Mammary epithelial cell (primary cell): ENCODE measurements at places on chromosomes 5 and 9. TPM values are rescaled to one million over a fixed set of nuclear protein-coding genes. Genes with fewer than 3 reads are reported as not detected.

GRCh38 chr5:107184066-107184465 is 486.7 kb downstream of the EFNA5 start:
- no peak for DNase-seq

GRCh38 chr9:135666534-135667462 is 3.7 kb downstream of the LCN9 start:
- no peak for DNase-seq

DNA sequence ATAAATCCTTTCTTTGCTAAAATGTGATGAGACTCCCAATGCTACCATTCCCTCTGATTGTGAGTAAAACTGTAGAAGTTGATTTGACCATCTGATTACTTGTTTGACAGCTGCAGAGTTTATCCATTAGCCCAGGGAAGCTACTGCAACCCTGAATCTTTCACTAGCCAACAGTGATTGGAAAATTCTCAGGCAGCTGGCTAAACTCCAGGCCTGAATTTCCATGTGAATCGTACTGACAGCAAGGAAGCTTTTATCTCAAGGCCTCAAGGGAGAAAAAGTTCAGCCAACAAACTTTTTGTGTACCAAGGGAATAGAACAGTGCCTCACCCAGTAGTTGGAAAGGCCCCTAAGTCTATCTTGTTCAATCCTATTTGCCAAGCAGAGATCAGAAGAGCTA is 246.7 kb upstream of the TRPM3 start:
- DNase-seq: no peak

LCN2 gene
- total RNA-seq: 6.5 TPM

PCDHA1 gene
- not detected for total RNA-seq

DNA sequence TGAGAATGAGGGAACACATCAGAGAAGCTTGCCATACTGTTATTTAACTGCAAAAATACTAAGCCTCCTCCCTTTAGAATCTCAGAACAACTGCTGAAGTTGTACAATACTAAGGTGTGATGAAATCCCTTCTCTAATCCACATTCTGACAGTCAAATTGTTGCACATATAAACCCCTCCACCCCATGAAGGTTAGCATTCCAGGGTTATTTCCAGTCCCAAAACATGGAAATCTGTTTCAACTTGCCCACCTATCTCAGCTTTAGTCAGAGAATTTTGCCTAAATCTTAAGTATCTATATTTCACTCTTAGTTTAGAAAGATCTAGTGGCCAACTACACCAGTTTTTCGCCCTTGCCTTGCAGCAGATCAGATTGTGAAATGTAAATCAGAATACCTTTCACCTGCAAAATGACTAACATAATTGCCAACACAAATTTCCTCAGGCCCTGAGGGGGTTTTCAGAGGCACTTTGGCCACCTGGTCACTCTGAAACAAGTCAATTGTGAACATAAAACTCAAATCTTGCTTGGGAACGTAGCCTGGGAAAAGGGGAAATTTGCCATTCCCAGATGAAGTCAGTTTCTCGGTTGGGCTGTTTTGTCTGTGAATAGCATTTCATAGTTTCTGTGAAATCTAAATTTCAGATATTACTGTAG is 93.9 kb downstream of the EFNA5 start:
- peak; percentile 87 for DNase-seq

- no peak for DNase-seq
These were observed 575.2 kb upstream of the WWC1 start for GRCh38 chr5:167716126-167716775.

ZNF462 gene
- 28.0 TPM for total RNA-seq

RLN2 gene
- not detected for total RNA-seq

DNA sequence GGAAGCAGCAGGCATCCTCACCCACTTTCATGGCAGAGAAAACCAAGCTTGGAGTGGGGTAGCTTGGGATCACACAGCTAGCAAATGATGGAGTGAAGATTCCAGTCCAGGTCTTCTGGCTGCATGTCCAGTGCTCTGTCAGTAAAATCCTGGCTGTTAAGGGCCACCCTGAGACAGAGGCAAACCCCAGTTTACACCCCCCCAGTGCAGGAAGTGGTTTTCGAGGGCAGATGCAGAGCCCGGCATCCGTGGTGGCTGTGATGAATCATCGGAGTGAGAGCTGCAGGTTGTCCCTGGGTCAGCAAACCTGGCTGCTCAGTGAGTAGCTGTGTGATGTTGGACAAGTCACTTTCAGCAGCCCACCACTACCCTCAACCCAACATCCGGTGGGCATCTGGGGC is 115.4 kb downstream of the RGS3 start:
- peak; percentile 96 for DNase-seq

DNA sequence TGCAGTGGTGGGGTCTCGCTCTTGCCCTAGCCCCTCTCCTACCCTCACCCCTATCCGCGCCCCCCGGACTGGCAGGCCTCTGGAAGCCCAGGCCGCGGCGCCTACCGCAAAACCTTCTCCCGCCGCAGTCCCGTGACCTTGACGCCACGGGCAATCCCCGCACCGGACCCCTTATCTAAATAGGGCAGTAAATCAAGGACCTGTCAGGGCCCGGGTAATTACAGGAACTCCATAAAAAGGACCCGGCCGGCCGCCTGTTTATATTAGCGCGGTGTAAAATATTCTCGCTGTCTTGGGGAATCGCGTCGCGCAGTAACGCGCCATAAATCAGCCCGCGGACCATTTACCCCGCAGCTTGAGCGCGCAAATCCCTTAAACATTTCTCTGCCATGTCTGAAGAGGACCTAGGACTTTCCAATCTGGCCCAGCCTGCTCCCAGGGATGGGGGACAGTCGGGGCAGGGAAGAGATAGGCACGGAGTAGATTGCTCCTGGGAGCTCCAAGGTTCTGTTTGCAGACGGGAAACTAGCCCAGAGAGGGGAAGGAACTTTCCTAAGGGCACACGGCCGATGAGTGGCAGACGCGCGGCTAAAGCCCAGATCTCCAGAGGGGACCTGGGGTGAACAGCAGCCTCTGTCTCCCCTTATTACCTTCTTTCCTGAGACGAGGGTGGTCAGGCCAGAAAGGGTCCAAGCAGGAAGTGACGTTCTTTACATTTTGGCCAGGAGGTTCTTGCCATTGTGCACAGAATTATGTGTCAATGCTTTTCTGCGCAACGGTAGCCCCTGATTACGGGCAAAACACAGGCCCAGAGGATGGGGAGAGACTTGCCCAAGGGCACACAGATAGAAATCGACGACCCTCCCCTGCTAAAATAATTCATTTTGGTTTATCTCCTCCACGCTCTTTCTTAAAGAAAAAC is 4.8 kb upstream of the HAND1 start:
- no peak for DNase-seq

- no peak for DNase-seq
These were observed 209.9 kb downstream of the SEMA5A start for GRCh38 chr5:9335754-9336495.

DNA sequence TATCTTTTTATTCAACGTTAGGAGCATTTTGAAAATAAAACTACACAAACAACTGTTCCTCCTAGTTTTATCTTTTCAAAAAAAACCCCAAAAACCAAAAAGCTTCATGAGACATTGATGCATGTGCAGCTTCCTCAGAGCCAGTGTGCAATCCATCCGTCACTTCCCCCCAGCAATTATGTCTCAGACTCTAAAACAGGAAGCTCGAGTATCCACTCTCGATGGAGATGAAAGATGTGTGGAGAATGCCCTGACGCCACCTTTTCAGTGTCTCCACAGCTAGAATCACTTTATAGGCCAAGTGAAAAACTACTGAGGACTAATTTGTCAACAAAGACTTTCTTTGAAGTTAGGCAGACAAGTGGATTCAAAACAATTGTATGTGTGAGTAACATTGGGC is 408.9 kb upstream of the SMARCA2 start:
- no peak for DNase-seq

- no peak for DNase-seq
These were observed 29.9 kb upstream of the MVB12B start for GRCh38 chr9:126296687-126297086.

CBY3 gene
- total RNA-seq: not detected in 2 replicates

SPINK6 gene
- total RNA-seq: 4.3 and 10.8 TPM in 2 replicates

- peak; percentile 21 for DNase-seq
These were observed 191.4 kb downstream of the TMEM167A start for GRCh38 chr5:82885627-82886389.

DNA sequence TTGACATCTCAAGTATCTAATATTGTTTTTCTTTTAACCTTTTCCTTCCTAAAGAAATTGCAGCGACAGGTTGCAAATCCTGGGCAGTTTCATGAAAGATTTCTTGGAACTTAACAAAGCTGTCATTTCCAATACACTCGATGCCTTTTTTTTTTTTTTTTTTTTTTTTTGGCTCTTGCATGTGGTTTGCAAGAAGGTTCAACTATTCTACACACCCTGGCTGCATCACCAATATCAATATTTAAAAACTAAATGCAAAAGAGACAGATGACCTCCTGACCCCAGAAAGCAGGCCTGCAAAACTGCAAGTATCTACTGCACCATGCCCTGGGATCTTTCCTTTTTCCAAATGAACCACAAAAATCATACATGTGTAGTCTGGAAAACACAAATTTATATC is 4.4 kb upstream of the NFIB start:
- DNase-seq: no peak

SOHLH1 gene
- not detected in 2 replicates for total RNA-seq

TMEM161B gene
- 14.4 and 17.3 TPM in 2 replicates for total RNA-seq

GRCh38 chr9:122580360-122580759 is 2.8 kb downstream of the OR1L8 start:
- peak; percentile 55 for DNase-seq

DNA sequence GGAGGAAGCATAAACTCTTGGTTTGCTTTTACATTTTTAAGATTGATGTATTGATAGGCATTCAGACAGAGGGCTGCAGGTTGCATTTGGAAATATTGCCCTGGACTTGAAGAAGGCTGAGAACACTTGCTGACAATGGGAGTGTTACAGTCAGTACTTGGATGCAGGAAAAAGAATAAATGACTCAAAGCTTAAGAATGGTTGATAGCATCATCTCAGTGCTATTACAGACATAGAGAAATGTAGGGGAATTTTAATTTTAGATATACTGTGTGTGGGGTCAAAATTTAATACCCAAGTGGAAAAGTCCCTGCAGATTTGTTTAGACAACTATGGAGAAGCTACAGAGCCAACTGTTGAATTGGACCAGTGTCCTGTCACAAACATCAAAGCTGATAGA is 101.1 kb downstream of the ISL1 start:
- no peak for DNase-seq

- DNase-seq: no peak
These were observed 13.9 kb downstream of the ALDOB start for GRCh38 chr9:101421653-101422065.

- peak; percentile 16 for DNase-seq
These were observed 181.7 kb downstream of the ERCC6L2 start for GRCh38 chr9:96057155-96057554.

SARDH gene
- 7.2 TPM for total RNA-seq

DAB2IP gene
- 103 TPM for total RNA-seq

DNA sequence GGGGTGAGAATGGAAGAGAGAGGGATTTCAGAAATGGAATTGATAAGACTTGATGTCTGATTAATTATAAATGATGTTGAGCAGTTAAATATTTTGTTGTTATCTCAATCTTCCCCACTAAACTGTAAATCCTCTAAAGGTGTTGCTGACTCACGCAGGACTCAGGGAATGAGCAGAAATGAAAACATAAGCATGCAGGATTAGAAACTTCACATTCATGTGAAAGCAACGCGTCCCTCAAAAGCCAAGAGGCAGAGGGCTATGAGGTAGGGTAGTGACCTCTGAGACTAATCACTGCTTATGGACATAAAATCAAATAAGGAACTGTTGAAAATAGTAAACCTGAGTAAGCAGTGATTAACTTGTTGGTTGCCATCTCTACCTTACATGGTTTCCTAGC is 21.1 kb downstream of the ADAMTSL1 start:
- no peak for DNase-seq

ADRB2 gene
- total RNA-seq: 14.8 and 21.1 TPM in 2 replicates

DNA sequence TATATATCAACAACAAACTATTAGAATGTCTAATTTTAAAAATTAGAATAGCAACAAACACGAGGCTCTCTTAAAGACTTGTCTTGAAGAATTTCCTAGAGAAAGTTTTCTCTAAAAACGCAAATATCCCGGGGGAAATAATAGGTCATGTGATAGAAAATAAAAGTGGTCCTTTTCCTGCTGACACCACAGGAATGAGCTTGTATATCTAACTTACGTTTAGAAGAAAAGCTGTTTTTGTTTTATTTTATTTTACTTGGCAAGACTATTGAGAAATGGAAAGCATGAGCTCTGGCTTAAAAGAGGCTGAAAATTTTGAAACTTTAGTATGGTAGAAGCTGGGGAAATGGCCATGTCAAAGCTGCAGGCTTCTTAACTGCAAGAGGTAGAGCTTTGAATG is 465.0 kb downstream of the AGTPBP1 start:
- no peak for DNase-seq
